ENCODE measurements at places on chromosomes 12 and 14.

DNA sequence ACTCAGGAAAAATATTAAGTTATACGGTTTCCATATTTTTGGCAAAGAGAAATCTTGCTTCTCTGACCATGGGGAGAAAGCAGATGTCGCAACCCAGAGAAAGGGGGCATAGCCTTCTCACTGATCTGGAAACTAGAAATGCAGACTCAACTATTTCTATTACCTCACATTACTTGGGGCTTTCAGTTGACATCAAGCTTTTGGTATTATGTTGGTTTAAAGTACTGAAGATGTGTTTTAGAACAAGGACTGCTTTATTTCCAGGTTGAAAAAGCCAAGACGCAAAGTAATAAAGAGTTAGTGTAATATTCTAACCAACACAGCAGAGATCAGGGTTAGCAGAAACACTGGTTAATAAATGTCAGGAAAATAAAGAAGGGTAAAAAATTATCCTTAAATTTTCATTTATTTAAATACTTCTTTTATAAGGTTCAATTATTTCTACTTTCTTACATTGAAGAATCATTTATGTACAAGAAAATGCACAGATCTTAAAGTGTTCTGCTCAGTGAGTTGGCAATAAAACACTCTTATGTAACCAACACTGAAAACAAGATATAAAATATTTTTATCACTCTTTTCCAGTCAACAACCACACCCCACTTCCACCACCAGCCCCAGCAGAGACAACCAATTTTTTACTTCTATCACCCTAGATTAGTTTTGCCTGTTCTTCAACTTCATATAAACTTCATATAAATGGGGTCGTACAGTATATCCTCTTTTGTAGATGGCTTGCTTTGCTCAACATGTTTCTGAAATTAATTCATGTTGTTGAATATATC is 26.0 kb downstream of the DCP1B start:
- DNase-seq: no peak

- no peak for DNase-seq
Measured at GRCh38 chr12:114685320-114685781, 1.4 kb upstream of the TBX3 start.

DNA sequence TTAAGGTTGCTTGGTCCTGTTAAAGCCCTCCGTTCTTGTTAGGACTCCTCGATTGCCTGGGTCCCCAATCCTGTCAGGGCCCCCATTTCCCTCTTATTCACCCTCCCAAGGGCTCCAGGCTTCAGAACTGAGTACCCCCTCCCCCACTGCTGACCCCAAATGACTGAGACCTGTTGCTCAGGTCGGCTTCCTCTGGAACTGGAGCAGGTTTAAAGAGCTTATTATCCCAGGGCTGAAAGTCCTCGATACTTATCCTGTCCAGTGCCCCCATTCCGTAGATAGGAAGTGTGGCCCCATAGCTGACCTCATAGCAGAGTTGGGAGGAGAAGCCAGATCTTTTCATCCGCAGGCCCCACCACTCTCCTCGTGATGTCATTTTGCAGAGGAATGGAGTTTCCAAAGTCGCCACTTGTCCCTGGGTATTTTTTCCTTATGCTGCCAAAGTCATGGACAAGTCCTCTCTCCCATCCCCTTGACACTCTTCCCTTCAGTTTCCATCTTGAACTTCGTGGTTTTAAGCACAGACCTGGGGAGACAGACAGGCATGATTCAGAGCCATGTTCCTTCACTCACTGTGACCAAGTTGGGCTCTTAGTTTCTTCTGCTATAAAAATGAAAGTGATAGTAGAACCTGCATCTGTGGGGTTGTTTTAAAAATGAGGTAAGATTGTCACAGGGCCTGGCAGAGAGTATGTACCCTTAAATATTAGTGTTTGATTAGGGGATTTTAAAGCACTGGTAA is 1.2 kb downstream of the USP30 start:
- no peak for DNase-seq

GRCh38 chr12:102480406-102480805 is at the start of gene IGF1:
Gene IGF1 (minus strand): TSS chr12:102480563. CDS start chr12:102480381, 182 bp downstream.
- DNase-seq: no peak

GRCh38 chr14:39219075-39219499 is 14.6 kb upstream of the MIA2 start:
- DNase-seq: no peak

- no peak for DNase-seq
Measured at GRCh38 chr14:90624732-90625400, 191.4 kb downstream of the TTC7B start.

GRCh38 chr12:113200021-113200797 is 14.7 kb downstream of the RITA1 start:
- DNase-seq: no peak

GRCh38 chr12:18935371-18935965 is 194.1 kb upstream of the PLEKHA5 start:
- no peak for DNase-seq

- no peak for DNase-seq
Measured at GRCh38 chr12:9931245-9931644, 925 bp downstream of the CLEC2A start.

GRCh38 chr12:109775172-109775881 is 57.9 kb downstream of the TRPV4 start:
- DNase-seq: peak; percentile 22

GRCh38 chr14:76541594-76542219 is 165.8 kb downstream of the ESRRB start:
- DNase-seq: no peak

- DNase-seq: no peak
Measured at GRCh38 chr12:26701604-26702215, 131.3 kb downstream of the ITPR2 start.

GRCh38 chr12:117236456-117237001 is 46.3 kb upstream of the FBXO21 start:
- peak; percentile 23 for DNase-seq

DNA sequence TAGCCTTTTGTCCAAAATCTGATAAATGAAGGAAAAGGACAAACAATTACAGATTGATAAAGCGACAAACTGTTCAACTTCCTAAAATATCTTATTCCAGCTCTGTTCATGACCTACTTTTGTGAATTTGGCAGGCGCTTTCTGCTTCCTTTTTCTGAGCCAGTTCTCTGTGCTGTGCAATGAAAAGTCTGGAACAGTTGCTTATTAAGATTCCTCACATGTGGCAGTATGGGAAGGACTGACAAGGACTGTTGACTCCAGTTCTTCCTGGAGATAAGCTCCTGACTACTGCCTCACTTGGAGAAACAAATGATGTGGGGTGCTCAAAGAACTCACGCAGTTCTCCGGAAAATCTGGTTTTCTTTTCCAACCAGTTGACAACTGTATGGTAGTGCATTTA is 58.3 kb upstream of the ANP32D start:
- no peak for DNase-seq

DNA sequence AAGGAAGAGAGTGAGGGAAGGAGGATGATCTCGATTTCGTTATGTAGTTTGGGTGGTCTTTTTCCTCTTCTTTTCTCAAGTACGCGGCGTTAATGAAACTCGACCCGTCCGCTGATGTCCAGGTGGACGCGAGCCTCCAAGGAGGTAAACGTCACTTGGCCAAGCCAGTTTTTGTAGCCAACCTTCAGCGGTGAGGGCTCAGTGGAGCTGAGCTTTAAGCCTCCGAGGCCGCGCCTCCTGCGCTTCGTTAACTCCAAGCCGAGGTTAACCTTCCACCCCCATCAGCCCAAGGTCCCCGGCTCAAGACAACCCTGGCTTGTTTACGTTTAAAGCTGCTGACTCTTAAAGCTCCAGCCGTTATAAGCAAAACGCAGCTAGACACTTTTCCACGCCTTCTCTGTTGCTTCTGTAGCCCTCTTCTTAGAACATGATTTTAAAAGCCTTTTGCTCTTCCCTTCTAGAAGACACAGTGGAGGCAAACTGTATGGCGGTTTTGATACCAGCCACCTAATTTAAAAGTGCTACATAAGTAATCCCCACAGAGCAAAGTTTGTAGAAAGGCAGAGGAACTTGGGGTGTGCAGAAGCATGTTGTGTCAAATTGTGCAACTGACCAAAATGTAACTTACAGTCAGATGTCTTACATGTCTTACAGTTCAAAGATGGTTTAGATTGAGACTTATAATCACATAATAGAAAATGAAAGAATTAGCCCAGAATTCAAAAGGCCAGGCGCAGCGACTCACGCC is 923 bp upstream of the ITPR2 start:
- no peak for DNase-seq

DNA sequence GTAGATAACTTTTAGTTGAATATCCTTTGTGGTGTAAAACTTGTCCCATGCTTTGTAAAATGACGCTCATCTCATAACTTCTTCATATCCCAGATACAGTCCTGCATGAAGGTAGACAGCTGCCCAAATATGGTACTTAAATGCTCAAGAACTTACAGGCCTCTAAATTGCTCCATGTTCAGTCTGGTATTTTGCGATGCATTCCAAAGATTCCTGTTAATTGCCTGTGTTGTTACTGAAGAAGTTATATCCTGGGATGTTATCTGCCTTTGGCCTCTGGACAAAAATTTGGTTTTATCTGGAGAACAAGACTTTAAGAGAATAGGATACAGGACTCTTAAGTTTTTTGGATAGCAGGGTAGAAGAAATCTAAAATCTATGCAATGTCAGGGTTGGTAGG is 473.0 kb downstream of the PCNX1 start:
- DNase-seq: no peak

GRCh38 chr12:128012110-128012509 is 254.9 kb upstream of the TMEM132C start:
- no peak for DNase-seq

DNA sequence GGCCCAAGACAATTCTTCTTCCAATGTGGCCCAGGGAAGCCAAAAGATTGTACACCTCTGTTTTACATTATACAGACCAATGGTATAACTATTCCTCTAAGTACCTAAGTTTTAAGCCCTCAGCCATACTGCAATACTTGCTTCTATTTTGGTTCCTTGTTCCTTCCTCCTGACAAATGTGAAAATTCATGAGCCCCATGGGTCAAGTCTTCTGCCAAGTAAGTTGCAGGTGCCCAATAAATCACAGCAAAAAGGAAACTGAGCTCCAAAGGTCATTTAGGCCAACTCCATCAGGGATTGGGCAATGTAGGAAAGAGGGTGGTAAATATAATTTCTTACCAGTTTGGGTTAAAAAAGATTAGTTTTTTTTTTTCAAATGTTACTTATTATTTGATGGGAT is 57.7 kb upstream of the NPFF start:
- DNase-seq: no peak

DNA sequence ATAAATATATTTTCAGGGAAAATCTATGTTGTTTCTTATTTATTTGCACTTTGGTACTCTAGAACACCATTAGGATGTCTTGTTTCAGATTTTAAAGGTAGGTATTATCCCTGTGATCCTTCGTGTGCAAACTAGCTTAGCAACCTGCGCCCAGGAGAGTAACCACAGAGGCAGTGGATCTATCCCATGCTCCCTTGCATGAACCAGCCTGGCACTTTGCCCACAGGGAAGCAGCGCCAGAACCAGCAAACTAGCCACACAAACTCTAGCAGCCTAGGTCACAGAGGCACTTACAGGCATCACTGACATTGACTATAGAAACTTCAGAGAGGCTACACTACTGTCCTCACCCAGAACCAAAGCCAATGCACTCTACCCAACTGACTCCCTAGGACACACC is 76.1 kb downstream of the TSHR start:
- no peak for DNase-seq

DNA sequence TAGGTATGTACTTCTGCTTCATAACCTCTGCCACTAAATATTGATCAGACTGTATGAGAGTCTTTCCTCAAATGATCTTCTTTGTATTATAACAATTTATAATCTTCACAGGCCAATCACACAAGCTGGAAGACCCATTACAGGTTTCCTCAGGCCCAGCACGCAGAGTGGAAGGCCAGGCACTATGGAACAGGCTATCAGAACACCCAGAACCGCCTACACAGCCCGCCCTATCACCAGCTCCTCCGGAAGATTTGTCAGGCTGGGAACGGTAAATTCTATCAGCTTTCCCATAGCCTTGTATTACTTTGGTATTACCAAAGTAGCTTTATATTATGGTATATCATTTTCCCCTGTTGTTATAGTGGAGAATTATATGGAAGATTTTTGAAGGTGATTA is 16.5 kb downstream of the TTC8 start:
- DNase-seq: no peak

DNA sequence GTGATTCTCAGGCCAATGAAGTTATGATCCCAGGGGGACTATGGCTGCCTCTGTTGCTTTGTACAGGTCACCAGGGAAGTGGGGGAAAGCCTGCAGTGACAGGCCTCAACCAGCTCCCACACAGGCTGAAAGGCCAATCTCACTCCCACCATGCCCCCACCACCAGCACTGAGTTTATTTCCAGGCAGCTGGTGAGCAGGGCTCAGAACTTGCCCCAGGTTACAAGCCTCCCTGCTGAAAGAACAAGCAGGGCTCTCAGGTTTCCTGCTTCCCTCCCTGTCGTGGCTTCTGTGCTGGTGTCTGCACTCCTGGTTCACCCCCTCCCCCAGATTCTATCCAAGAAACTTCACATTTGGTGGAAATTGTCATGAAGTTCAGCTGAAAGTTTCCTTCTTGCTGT is 260.3 kb downstream of the CCDC59 start:
- no peak for DNase-seq

DNA sequence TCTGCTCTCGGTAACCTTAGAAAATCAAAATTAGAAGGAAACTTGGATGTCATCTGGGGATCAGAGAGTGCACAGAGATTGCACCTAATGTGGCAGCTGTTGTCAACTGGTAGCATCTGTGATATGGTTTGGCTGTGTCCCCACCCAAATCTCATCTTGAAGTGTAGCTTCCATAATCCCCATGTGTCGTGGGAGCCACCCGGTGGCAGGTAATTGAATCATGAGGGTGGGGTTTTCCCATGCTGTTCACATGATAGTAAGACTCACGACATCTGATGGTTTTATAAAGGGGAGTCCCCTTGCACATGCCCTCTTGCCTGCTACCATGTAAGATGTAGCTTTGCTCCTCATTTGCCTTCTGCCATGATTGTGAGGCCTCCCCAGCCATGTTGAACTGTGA is 127.7 kb upstream of the SRRM4 start:
- no peak for DNase-seq

DNA sequence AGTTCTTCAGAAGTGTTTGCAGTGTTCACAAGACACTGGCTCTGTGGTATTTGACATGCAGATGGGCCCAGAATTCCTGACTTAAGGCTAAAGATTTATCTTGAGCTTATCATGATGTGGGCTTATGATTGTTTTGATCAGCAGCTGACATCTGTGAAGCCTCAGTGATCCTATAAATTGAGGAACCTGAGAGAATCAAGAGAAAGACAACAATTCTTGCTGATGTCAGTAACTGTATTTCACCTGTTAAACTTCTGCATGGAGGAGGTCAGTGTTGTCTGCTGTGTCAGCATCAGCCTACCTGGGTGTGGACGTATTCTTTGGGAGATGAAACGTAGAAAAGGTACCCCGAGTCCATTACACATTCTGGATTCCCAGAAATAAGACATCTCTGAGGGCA is 33.3 kb downstream of the TRAF3 start:
- no peak for DNase-seq

DNA sequence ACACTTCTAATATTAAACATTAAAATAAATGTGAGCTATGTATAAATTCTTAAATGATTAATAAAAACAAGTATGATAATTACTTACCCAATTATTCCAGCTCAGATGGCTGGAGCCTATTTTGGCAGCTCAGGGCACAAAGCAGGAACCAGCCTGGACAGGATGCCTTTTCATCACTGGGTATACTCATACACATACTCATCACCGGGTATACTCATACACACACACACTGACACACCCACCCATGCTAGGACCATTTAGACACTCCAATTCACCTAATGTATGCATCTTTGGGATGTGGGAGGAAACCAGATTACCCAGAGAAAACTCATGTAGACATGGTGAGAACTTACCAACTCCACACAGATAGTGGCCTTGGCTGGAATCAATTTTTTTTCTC is 57.9 kb upstream of the CNOT2 start:
- DNase-seq: no peak

- no peak for DNase-seq
Measured at GRCh38 chr12:106058256-106059182, 80.2 kb downstream of the NUAK1 start.

All from activated CD8-positive, alpha-beta memory T cell treated with anti-CD3 and anti-CD28 coated beads for 1 hour (primary cell).